ENCODE measurements at places on chromosomes 2 and 18.

- no peak for DNase-seq
These were observed 318.9 kb upstream of the RND3 start for GRCh38 chr2:150806336-150806735.

- no peak for DNase-seq
These were observed 166.2 kb downstream of the CDCA7 start for GRCh38 chr2:173520918-173521317.

- DNase-seq = no peak
These were observed 221.6 kb downstream of the RBM43 start for GRCh38 chr2:151040039-151040438.

- DNase-seq = no peak
These were observed 63.4 kb downstream of the LHCGR start for GRCh38 chr2:48691935-48692691.

DNA sequence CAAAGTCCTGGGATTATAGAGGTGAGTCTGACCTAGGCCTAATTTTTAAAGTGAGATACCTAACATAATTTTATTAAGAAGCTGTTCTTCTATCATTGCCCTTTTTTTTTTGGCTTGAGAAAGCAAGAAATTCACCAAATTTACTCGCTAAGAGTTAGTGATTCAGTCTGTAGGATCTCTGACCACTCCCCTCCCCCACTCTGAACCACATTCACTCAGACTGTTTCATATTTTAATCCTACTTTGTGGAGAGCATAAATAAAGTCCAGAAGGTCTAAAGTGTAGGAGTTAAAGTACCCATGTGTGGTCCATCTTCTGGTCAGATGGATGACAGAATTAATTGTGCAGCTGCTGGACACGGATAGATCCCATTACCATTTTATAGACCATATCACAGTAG is 115.8 kb upstream of the MGAT5 start:
- DNase-seq = no peak

Data from Jurkat, Clone E6-1 (cell line).